ENCODE measurements at places on chromosomes 2 and 18.
A peak's percentile ranks its signal among the peaks of the same experiment; 100 is the strongest.

GRCh38 chr2:122851972-122852531 is 1096.6 kb downstream of the TSN start:
- DNase-seq, result no peak

DNA sequence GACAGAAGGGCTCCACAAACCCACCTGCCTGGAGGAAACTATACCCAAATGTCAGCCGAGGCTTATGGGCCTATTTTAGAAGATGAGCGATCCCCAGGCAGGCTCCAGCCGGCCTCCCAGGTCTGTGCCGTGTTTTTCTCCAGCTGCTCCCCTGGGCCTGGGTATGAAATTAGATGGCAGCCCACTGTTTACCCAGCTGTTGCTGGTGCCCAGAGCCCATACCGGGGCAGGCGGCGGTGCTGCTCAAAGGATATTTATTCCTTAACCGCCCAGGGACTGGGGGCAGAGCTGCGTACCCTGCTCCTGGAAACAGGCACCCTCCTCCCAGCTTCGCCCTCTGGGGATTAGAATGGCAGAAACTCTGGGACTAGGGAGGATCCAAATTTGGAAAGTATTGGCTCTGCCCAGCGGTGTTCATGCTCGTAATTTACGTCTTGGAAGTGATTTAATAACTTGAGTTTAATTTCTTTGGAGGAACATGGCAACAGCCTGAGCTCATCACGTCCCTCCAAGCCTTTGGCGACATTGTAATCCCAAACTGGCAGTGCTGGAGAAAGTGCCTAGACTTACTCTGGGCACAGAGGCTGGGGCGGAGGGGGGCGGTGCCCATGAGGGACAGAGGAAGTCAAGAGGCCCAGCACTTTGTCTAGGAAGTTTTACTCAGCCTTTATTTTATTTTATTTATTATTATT is 199.2 kb downstream of the KLHL29 start:
- no peak for DNase-seq

DNA sequence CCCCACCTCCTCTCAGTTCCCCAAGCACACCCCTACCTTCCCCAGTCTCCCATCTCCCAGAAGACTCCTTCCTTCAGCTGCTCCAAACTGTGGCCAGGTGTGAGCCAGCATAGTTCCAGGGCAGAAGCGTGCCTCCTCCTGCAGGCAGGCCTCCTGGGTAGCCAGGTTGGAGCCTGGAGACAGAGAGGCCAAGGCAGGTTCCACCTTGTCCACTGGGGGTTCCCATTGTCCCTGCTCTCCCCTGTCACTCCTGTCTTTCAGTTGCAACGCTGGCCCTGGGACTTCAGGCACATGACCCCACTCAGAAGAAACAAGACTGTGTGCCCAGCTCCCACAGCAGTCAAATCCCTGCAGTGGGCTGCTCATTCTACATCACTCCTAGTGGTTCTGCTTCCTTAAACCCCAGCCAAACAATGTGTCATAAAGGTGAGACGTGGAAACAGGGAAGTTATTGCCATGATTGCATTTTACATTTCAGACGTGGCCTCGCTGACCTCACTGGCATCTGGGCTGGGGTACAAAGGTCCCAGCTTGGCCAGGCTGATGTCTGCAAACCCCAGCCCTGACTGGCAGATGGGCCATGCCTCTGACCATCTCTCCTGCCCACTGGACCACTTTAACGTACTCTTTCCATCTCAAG is 96.5 kb upstream of the BOD1L2 start:
- no peak for DNase-seq

DNA sequence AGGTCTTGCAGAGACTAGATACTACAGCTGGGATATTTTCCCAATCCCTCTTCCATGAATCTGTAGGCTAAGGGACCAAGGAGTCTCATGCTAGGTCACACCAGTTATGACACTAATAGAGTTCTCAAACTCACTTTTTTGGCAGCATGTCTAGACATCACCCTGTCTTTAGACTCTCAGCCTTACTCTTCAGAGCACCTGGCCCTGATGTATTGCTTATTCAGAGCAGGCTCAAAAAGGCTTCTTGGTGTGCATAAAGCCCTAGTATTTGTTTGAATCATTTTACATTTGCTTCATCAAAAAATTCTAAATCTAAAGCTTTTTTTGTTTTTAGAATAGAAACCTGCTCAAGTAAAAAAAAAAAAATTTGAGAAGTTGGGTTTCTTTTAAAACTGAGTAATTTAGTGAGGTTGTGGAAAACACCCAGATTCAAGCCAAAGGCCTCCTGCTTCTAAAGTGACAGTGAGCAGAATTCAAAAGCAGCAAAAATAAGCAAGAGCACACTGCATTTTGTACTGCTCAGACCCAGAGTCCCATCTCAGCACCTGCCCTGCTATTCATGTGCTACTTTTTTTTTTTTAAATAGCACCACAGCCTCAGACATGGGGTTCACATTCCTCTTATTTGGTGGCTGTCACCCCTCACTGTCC is 18.0 kb upstream of the DNAH6 start:
- DNase-seq, result no peak

GRCh38 chr2:141992695-141993094 is 138.1 kb downstream of the LRP1B start:
- no peak for DNase-seq

- DNase-seq, result no peak
Measured at GRCh38 chr2:109129921-109130722, 1.1 kb downstream of the SH3RF3 start.

- peak; percentile 45 for DNase-seq
Measured at GRCh38 chr2:14420851-14421250, 211.7 kb upstream of the LRATD1 start.

- DNase-seq, result no peak
Measured at GRCh38 chr2:157305723-157306110, 19.9 kb downstream of the ERMN start.

GRCh38 chr2:45105050-45105582 is 95.9 kb upstream of the SIX2 start:
- no peak for DNase-seq

- DNase-seq, result no peak
Measured at GRCh38 chr2:70513738-70514137, 39.9 kb downstream of the TGFA start.

GRCh38 chr2:105143467-105144151 is 97.9 kb upstream of the GPR45 start:
- DNase-seq, result no peak

DNA sequence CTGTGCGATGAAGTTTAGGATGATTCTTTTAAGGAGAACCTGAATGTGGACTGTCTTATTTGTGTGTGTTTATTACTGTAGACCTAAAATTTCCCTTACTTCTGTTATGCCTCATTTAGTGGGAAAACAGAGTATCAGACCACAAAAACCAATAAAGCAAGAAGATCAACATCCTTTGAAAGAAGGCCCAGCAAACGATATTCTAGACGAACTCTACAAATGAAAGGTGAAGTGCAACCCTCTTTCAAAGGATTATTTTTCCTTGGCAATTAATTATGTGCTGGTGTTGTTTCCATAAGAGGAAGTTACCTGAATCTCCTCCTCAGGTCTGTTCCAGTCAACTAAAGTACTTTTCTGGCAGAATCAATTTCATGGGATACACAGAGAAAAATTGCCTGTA is 78.6 kb downstream of the EPB41L5 start:
- DNase-seq, result no peak

DNA sequence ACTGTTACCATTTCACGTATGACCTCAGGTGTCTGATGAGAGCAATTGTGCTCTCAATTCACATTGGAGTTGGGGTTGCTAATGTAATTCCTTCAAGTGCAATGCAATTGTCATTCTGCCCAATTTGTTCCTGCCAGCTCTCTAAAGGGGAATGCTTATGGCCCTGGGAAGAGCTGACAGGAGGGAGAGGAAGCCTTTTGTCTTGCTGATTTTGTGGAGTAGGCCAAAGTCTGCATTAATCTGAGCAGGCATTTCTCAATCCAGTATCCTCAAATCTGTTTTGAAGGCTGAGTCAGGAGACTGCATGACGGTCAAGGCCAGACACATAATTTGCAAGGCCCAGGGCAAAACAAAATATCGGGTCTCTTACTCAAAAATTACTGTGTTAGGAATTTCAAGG is 326.4 kb upstream of the SPHKAP start:
- peak; percentile 60 for DNase-seq

Data from renal cortical epithelial cell (primary cell).